ENCODE measurements at places on chromosomes 13 and 19.
A peak's percentile ranks its signal among the peaks of the same experiment; 100 is the strongest.

- no peak for DNase-seq
Observed at GRCh38 chr13:39935155-39935554, 279.7 kb downstream of the COG6 start.

DNA sequence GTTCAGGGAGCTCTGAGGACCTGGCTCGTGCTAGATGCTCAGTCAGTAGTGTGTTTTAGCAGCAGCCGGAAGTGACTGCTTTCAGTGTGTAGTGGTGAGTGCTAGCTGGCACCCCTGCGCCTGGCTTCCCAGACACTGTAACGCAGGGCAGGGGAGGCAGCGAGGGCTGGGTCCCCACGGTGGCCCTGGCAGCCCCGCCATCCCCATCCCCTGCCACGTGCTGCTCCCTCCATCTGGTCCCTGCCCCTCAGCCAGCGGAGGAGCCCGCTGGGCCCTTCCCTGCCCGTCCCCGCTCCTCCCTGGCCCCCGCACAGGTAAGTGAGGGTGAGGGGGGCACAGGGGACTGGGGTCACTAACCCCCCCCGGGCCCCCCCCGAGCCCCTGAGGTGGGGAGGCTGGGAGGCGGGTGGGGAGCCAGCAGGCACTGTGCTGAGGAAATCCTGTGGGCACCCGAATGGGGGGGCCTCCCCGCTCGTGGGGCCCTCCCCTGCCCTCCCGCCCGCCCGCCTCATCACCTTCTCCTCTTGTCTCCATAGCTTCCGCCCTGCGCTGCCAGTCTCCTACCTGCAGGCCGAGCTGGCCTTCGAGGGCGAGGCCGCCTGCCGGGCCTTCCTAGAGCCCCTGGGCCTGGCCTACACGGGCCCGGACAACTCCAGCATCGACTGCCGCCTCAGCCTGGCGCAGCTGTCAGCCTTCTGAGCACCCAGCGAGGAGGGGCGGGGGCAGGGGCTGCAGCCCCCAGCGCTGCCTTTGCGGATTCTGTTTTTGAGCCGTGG lies 3.2 kb downstream of the LENG9 start:
- no peak for DNase-seq

DNA sequence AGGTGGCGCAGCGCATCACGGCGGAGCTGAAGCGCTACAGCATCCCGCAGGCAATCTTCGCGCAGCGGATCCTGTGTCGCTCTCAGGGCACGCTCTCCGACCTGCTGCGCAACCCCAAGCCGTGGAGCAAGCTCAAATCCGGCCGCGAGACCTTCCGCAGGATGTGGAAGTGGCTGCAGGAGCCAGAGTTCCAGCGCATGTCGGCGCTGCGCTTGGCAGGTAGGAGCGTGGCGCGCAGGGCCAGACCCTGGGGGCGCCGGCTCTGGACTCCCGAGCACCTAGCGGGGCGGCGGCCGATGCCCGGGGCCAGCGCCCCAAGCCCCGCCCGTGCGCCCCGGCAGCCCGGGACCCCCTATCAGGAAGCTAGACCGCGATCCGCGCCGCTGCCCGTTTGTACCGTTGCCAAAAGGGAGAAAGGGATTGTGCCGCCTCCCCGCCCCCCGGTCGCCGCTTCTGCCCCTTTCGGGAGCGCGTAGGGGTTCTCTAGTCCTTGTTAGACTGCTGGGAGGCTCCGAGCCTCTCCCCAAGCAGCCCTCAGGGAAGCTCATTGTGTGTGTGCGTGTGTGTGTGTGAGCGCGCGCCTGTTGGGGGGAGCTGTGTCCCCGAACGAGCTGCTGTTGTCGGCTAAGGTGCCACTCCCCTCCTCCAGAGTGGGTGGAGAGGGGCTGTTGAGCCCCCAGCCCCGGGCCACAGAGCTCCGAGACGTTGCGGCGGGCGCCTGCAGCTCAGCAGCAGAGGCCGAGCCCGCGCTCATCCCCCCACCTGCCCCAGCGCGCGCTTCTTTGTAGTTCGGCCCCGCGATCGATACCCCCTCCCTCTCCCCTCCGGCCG lies 1.5 kb downstream of the ONECUT3 start:
- DNase-seq: no peak

DNA sequence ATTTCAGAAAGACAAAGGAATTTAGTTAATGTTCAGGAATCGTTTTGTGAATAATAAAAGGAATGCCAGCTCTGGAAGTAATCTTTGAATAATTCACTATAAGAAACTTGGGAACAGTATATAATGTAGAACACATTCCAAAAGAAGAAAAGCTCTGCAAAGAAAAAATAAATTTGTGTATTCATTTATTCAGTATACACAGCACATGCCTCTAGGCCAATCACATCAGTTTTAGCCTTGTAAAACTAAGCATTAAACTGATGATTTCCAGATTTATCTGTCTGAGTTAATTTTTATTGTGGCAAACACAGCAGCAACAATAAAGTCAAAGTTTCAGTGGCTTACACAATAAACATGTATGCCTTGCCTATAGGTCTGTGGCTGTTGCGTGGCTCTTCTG lies 5.7 kb upstream of the RXFP2 start:
- DNase-seq: no peak

DNA sequence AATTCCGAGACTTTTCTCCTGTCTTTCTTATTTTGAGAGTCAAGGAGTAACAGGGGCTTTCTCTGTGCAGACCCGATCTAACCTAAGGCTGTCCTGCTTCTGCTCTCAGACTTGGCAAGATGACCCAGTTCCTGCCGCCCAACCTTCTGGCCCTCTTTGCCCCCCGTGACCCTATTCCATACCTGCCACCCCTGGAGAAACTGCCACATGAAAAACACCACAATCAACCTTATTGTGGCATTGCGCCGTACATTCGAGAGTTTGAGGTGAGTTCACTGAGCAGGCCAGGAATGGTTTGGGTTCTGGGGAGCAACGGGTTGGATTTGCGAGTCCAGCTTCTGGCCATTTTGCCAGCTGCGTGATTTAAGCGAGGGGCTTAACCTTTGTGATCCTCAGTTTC lies 1.0 kb downstream of the SNRNP70 start:
- no peak for DNase-seq

DNA sequence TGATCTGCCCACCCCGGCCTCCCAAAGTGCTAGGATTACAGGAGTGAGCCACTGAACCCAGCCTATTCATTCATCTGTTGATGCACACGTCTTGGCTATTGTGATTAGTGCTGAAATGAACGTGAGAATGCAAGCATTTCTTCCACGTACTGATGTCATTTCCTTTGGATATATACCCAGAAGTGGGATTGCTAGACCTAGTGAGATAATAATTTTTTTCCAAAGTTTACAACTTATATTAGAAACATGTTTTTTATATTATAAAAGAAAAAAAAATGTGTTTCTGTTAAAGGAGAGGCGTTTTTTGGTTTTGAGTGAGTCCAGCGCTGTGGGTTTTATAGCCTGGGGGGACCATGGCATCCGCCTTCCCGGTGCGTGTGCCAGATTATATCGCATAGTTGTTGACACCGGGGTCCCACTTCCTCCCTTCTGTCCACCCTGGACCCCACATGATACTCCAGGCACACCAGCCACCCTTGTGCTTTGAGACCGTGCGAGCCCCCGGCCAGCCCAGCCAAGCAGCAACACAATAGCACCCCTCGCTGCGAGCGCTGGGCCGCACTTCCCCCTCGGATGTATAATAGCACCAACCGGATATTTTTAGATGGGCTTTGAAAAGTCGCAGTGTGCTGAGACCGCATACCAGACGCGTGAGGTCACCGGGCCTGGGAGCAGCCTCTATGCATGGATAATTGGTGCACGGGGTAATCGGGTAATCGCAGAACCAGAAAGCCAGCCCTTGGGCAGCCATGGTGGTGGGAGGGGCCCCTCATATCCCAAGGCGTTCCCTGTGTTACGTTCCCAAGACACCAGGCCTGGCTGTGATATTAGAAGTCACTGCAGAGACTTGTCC lies 59.6 kb downstream of the MYO9B start:
- peak; percentile 57 for DNase-seq

- DNase-seq: no peak
Observed at GRCh38 chr13:102402290-102402689, 442 bp upstream of the FGF14 start.

DNA sequence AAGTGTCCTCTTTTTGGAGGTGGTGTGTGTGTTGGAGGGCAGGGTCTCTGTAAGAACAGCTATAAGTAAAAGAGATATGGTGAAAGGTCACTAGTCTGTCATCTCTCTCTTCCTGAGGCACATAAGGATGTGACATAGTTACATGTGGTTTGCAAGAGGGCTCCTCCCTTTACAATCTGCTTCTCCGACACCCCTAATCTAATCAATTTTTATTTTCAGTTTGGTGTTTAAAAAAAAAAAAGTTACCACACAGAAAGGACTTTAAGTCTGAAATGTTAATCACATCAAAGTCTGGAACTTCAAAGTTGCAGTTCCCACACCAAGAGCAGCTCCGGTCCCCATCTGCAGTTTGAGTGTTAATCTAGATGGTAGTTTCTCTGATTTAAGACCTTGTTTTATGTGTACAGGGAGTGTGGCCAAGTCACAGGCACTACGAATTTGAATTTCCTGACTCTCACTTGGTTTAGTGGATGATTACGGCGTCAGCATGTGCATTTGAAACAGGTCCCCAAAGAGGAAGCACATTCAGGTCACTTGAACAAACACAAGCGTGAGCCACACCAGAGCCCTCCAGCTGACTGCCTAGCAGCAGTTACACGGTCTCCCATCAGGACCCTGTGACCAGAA lies 53.1 kb downstream of the FOXO1 start:
- DNase-seq: peak; percentile 69

DNA sequence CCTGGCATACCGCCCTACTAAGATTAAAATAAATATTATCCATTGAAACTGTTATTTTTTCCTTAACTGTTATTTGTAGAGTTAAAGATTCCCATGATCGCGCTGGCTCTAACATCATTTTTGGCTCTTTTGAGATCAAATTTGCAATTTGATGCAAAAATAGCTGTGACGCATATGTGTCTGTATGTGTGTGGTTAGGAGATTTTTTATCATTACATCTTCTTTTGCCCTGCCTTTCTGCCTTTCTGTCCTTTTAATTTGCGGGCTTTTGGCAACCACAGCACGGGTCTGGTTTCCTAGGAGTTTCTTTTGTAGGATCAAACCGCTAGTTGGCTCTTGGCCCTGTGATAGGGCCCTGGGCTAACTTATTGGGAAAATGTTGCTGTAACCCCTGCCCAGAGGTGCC lies 37.3 kb upstream of the ALOX5AP start:
- no peak for DNase-seq

- DNase-seq: no peak
Observed at GRCh38 chr13:109989686-109990085, 203.3 kb upstream of the IRS2 start.

DNA sequence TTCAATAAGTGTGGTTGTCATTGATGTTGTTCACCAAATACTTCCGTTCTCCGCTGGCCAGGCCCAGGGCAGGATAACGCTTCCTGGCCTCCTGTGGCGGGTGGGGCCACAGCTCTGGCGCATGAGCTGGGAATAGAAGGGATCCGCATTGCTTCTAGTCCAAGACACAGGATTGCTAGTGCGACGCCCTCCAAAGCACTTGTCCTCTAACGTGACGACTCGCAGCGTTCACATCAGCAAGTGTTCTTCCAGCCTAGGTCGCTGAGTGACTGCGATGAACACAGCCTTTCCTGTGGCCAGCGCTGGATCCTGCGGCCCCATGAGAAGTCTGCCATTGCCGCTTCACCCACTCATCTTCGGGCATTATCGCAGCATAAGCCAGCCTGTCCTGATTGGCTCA lies 39.4 kb downstream of the VSTM2B start:
- no peak for DNase-seq

DNA sequence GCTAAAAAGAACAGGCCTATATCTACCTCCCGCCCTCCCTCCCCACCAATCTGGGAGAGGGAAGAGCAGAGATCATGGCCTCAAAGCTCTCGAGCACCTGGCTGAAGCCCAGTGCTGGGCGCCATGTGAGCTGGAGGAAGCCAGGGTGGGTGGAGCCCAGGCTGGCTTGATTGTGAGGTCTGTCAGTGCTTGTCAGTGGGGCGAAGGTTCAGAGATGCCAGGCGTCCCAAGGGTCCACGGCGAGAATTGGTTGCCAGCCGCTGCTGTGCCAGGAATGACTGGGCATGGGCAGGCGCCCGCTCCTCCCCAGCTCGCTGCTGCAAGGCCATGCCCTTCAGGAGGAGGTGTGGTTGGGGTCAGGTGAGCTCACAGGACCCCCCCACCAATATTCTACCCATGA lies 11.5 kb downstream of the BEST2 start:
- no peak for DNase-seq

DNA sequence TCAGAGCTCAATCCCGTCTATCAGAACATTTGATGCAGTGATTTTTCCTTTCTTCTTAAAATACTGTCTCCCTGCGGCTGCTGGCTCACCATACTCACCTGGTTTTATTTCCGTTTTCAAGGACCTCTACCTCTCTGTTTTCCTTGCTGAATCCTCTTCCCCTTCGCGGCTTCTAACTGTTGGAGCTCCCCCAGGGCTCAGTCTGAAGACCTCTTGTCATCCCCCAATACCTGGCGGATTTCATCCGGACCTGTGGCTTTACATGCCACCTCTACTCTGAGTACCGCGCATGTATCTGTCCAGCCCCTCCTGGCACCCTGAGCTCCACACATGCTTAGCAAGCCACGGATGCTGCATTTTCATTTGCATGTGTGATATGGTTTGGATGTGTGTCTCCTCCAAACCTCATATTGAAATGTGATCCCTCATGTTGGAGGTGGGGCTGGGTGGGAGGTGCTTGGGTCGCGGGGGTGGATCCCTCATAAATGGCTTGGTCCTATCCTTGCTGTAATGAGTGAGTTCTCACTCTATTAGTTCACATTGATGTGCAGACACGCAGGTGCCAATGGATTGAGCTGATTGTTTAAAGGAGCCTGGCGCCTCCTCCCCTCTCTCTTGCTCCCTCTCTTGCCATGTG lies 106.2 kb upstream of the LSM14A start:
- no peak for DNase-seq

DNA sequence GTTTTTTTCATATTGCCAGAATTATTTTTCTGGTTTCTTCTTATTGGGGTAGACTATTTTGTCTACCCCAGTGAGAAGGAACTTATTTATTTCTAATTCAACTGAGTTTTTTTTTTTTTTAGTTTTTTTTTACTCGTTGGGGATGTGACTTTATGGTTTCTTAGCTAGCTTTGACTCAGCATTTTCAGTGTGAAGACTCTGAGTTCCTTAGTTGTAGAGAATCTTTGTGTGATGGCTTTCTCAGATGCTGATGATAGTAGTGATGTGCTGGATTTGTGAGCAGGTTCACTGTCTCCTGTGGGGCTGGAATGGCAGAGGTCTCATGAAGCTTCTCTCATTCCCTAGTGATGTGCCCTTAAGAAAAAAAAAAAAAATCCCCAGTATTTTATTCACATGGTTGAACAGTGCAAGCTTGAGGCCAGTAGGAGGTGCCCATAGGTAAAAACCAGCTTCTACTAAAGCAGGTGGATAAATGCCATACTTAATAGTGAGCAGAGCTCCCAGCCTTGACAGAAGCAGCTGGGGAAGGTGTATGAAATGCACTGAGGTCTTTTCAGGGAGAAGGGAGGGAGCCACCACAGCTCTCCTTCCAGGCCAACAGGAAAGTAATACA lies 106.2 kb upstream of the KLF5 start:
- no peak for DNase-seq

DNA sequence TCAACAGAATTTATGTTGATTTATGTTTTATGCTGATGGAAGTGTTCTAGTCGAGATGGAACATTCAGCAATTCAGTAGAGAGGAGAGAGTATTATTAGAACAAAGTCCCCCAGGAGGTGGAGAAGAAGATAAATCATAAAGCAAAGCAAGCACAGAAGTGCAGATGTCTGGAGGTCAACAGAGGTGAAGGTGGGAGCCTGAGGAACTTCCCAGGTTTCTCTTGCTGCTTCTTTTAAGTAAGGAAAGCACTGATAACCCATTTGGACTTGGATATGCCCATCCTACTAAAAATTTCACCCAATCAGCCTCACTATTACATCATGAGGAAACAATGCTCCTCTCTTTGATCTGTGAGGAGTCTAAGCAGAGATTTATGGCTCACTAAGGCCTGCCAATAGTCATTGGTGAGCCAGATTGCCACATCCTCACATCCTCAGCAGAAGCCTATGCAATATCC lies 98.8 kb downstream of the EPSTI1 start:
- no peak for DNase-seq
